ENCODE measurements at places on chromosomes 1 and 21. TPM values are rescaled to one million over a fixed set of nuclear protein-coding genes. Genes with fewer than 3 reads are reported as not detected.

Gene TMEM240
- 0.44 TPM for total RNA-seq

Gene SEMA4A
- total RNA-seq: 0.44 TPM

Gene GJA5
- not detected for total RNA-seq

Gene AMIGO1
- 1.2 TPM for total RNA-seq

Gene MARK1
- 0.06 TPM for total RNA-seq

Gene ETV3L
- total RNA-seq: not detected

Gene ILDR2
- total RNA-seq: 0.08 TPM

Gene CZIB
- total RNA-seq: 30.5 TPM

Data from A549 treated with DMSO at 1 μM for 4 hours (cell line).